Endothelial cell (in vitro differentiated cells): ENCODE measurements at places on chromosomes 6 and 20. TPM values are rescaled to one million over a fixed set of nuclear protein-coding genes. Genes with fewer than 3 reads are reported as not detected.

The AMD1 gene
- 50.5 TPM for total RNA-seq

The ELOVL5 gene
- 163 TPM for total RNA-seq

- no peak overlapping the region for H3K4me3 ChIP-seq
- H3K27ac ChIP-seq: no peak overlapping the region
Measured at GRCh38 chr6:66825539-66825938, 1118.5 kb upstream of the EYS start.

GRCh38 chr6:135567375-135568083, 70.0 kb upstream of the AHI1 start:
- no peak overlapping the region for H3K4me3 ChIP-seq
- peaks cover 8% of the 10 kb centered on the region for H3K4me1 ChIP-seq
- peaks cover 2% of the 10 kb centered on the region for H3K27me3 ChIP-seq
- no peak for DNase-seq
- H3K36me3 ChIP-seq: no peaks in the 10 kb centered on the region
- no peak overlapping the region for H3K27ac ChIP-seq

- DNase-seq: no peak
- H3K27ac ChIP-seq: no peak overlapping the region
- H3K4me3 ChIP-seq: no peak overlapping the region
- no peaks in the 10 kb centered on the region for H3K27me3 ChIP-seq
- H3K4me1 ChIP-seq: peaks cover 3% of the 10 kb centered on the region
Measured at GRCh38 chr6:37882292-37882691, 62.8 kb downstream of the ZFAND3 start.

- H3K4me1 ChIP-seq: peaks cover 8% of the 10 kb centered on the region
- no peak overlapping the region for H3K27ac ChIP-seq
- H3K36me3 ChIP-seq: peaks cover 6% of the 10 kb centered on the region
- no peaks in the 10 kb centered on the region for H3K27me3 ChIP-seq
- no peak for DNase-seq
- H3K4me3 ChIP-seq: peak overlapping the region; percentile 19
Measured at GRCh38 chr20:5881703-5882102, 68.6 kb downstream of the TRMT6 start.

- H3K4me1 ChIP-seq: no peaks in the 10 kb centered on the region
- H3K4me3 ChIP-seq: no peak overlapping the region
- H3K27ac ChIP-seq: no peak overlapping the region
- no peak for DNase-seq
Measured at GRCh38 chr20:60242836-60243505, 284.7 kb downstream of the CDH26 start.

- no peaks in the 10 kb centered on the region for H3K4me1 ChIP-seq
- DNase-seq: no peak
- H3K36me3 ChIP-seq: no peaks in the 10 kb centered on the region
- no peak overlapping the region for H3K27ac ChIP-seq
- no peak overlapping the region for H3K4me3 ChIP-seq
Measured at GRCh38 chr6:31305703-31306219, 33.9 kb upstream of the HLA-C start.

DNA sequence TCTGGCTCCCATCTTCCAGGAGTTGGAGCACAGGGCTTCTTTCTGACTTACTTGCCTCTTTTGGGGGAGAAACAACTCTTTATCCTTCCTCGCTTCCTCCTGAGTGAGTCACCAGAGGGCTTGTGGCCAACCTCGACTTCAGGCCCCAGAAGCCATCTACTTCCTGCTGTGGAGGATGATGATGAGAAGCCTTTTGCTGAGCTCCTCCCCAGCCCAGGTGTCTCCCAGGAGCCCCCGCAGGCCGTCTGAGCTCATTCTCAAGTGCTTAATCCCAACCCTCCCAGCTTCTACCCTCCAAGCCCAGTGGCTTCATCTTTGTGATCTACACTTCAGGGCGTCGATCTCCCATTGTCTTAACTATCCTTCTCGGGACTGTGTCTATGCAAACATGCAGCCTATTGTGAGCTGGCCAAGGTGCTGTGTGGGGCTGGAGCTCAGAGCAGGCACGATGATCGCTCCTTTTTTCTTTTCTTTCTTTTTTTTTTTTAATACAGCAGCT, 27.9 kb downstream of the SDCBP2 start:
- no peak overlapping the region for H3K27ac ChIP-seq
- no peak for DNase-seq
- H3K4me3 ChIP-seq: peak overlapping the region; percentile 59
